Neural progenitor cell (in vitro differentiated cells): ENCODE measurements at places on chromosomes 7 and 10. TPM values are rescaled to one million over a fixed set of nuclear protein-coding genes. Genes with fewer than 3 reads are reported as not detected.
A peak's percentile ranks its signal among the peaks of the same experiment; 100 is the strongest.

The CPXM2 gene
- total RNA-seq: not detected in 2 replicates

The CHCHD1 gene
- 51.3 and 66.7 TPM in 2 replicates for total RNA-seq

The OPN1SW gene
- total RNA-seq: 0.46 TPM in 1 of 2 replicates, not detected in the other

The HYAL4 gene
- total RNA-seq: not detected in 2 replicates

DNA sequence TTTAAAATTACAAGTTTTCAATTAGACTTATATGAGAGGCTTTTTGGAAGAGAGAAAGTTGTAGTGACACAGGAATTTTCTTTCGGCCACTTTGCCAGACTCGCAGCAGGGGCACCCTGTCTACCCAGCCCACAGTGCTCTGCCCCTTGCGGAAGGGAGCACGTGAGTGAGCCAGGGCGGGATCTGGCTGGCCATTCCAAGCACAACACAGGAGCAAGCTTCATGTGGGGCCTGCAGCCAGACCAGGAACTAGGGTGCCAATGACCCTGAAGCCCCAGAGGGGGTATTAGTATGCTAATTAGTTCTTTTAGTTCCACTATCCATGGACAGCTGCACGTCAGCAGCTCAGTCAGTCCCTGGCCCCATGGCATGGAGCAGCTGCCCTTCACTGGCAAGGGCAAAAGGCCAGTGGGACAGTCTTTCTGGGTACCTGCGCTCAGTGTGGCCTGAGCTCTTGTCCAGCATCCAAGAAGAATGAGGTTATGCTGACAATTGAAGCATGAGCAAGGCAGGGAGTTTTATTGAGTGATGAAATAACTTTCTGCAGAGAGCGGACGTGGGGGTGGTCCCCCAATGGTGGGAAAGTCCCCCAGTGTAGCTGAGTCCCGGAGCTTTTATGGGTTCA, 251.1 kb upstream of the CSTF2T start:
- no peak for DNase-seq

- no peak for DNase-seq
These were observed 89.3 kb downstream of the GRK5 start for GRCh38 chr10:119296703-119297102.

GRCh38 chr10:43453266-43453831, 16.4 kb downstream of the ZNF487 start:
- no peak for DNase-seq

GRCh38 chr7:18570890-18571478, 75.4 kb downstream of the HDAC9 start:
- peak; percentile 21 for DNase-seq

DNA sequence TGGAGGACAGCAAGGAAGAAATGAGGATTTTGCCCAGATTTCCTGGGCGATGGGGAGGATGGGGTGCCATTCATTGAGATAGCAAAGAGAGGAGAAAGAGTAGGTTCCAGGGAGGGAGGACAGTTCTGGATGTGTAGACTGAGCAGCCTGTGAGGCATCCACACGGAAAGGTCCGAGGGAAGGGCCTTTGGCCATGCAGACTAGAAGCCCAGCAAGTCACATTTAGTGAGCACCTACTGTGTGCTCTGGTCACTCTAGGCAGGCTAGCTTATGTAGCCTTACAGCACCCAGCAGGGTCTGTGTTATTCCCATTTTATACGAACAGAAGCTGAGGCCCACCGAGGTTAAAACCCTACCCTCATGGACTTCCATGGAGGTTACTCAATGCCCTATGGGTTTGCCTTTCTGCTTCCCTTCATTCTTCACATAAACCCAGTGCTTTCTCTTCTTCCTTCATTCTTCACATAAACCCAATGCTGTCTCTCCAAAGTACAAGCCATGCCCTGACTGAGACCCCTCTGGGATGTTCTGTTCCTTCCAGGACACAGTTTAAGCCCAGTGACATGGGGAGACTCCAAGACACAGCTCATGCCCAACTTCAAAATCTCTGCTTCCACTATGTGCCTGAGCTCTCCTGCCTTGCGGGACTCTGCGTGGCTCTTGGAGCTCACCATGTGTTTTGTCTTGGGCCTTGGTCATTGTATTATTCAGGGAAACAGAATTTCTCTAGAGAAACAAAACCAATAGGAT, 13.7 kb downstream of the IL2RA start:
- no peak for DNase-seq

DNA sequence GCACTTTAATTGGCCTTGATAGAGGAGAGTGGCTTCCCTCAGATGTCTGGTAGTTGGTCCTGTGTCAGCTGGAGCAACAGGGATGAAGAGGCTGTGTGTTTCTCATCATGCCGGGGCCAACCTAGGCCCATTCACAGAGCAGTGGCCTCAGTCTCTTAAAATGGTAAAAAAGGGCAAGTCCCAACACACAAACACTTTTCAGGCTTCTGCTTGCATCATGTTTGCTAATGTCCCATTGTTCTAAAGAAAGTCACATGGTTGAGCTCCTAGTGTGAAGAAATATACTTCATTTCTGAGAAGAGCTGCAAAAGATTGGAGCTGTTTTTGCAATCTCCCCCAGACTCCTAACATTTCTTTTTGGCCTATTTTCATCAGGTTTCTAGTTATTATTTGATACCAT, 40.6 kb upstream of the RBAK start:
- DNase-seq: no peak
